ENCODE measurements at places on chromosomes 4 and X.

GRCh38 chr4:83362492-83363329, 28.1 kb upstream of the HPSE start:
- no peak for DNase-seq

DNA sequence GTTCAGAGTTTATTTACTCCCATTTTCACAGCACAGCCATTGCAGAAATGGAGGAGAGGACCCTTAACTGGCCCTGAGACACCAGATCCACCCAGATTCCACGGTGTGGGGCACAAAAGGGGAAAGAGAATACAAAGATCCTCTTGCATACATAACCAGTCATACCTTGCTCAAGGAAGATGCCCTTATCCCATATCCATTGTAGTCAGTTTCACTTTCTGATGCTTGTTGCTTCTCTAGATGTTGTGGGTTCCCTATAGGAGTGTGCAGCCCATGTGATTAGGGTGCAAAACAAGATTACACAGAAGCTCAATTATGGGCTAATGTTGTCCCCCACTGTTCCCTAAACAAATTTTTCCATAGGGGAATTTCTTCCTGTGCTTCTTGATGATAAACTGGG, 1309.0 kb upstream of the PABPC4L start:
- no peak for DNase-seq

DNA sequence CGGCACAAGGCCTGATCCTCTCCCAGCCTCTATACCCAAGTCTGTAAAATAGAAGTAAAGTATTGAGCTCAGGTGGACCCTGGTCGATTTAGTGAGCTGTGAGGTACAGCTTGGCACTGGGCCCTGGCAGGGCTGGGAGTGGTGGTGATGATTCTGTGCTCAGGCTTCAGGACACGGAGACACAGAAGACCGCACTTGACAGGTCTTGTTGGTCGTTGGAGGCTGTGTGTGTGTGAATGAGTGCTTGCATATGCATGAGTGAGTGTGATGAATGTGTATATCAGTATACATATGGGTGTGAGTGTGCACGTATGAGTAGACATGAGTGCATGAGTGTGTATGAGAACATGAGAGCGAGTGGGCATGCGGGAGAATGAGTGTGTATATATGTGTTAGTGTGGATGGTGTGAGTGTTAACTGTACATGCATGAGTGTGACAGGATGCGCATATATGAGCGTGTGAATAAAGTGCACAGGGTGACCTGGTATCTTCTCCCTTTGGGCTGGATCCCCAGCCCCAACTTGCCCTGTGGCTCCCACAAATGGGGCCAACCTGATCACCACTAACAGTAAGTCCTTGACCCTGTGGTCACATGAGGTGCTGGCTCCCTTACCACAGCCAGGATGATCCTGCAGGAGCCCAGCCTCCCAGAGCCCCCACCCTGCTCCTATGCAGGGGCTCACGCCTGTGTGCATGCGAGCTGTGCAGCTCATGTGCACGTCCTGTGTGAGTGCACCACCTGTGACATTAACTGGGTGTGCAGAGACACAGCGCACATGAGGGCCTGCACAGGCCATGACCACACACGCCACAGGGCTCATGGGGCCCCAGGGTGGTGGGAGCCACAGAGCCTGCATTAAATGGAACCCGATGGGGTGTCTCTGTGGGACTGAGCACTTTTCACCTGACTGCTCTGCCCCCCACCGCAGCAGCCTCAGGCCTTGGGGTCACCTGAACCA, 20.8 kb downstream of the SH3BP2 start:
- no peak for DNase-seq

DNA sequence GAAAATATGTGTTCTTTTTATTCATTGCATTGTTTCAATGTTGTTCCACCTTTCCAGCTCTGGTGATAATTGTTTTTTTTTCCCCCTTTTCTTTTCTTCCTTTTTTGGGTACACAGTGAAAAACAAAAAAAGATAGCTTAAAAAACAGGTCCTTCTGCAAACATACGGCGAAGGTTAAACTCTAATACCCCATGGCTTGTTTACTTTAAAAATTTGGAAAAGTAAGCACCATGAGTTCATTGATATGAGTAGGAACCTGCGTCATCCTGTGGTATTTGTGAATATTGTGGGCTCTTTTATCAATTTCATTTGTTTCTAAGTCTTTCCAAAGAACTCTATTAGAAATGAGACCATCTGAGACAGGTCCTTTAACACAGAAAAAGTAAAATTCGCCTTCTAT, 123.5 kb downstream of the CHRNA9 start:
- no peak for DNase-seq

- DNase-seq, result peak; percentile 52
Observed at GRCh38 chr4:153466081-153466948, at the start of gene TMEM131L. TSS of gene TMEM131L (plus strand) at chr4:153466360. CDS start at chr4:153466398, 38 bp downstream.

- no peak for DNase-seq
Observed at GRCh38 chr4:16070203-16070602, 13.6 kb downstream of the PROM1 start.

DNA sequence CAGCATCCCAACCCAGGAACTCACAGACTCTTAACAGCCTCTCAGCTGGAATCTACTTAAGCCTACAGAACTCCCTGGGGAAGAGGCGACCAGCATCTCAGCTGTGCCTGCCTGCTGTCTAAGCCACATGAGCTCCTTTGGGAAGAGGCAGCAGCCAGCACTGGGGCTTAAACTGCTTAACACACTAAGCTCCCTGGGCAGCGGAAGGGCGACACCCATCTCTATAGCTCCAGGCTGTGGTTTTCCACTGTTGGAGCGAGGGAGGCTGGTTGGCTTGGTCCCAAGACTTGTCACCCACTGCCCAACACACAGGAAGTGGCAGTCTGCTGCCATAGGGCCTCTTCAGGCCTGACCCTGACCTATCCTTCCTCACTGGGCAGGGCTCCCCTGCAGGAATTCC, 1544.1 kb upstream of the ADGRL3 start:
- DNase-seq, result no peak

Data from stimulated activated CD8-positive, alpha-beta memory T cell treated with anti-CD3 and anti-CD28 coated beads, Interleukin-15, amount 100 ng/mL, for 48 hours (primary cell).